GM20000 (cell line): ENCODE measurements at places on chromosomes 16 and 17.
A peak's percentile ranks its signal among the peaks of the same experiment; 100 is the strongest.

- peak; percentile 7 for DNase-seq
Measured at GRCh38 chr16:82384017-82384416, 214.0 kb upstream of the MPHOSPH6 start.

GRCh38 chr16:75139498-75139897, 8.8 kb upstream of the ZFP1 start:
- DNase-seq = no peak

- no peak for DNase-seq
Measured at GRCh38 chr17:63973930-63974593, 1.3 kb upstream of the SCN4A start.

DNA sequence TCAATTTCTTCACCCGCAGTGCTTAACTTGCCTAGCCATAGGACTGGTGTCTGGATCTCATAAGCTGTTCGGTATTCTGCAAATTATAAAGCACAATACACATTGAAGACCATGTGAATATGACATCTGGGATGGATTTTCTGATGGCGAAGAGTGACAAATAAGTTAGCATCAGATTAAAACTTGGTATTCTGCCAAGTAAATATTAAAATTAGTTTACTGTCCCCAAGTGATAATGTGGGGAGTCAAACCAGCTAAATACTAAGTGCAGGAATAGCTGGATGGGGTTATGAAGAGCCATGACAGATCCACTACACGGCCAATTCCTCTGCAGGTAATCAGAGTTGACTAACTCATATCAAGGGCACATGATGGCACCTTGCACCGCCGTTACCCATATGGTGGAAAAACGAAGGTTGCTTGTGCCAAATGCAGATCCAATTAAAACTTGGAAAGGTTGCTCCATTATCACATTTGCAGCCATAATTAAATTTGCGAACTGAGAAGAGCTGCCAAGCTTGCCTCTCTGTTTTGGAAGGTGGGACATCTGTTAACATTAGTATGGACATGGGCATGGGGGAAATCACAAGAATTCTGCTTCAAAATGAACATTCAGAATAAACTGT, 114.9 kb upstream of the TOM1L1 start:
- no peak for DNase-seq

DNA sequence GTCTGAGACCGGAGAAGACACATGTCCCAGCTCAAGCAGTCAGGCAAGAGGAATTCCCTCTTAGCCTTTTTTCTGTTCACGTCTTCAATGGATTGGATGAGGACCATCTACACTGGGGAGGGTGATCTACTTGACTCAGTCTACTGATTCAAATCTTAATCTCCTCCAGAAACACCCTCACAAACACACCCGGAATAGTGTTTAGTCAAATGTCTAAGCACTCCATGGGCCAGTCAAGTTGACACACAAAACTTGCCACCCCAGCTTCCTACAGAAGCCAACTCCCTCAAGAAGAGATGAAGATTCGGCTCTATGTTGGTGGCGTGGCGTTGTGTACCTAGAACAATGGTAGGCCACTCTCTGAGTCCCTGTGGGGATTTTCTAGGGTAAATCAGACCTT, 22.5 kb upstream of the NKD1 start:
- no peak for DNase-seq

GRCh38 chr16:17312094-17312710, 158.6 kb downstream of the XYLT1 start:
- no peak for DNase-seq

- DNase-seq = no peak
Measured at GRCh38 chr17:32863559-32863958, 13.4 kb downstream of the MYO1D start.

DNA sequence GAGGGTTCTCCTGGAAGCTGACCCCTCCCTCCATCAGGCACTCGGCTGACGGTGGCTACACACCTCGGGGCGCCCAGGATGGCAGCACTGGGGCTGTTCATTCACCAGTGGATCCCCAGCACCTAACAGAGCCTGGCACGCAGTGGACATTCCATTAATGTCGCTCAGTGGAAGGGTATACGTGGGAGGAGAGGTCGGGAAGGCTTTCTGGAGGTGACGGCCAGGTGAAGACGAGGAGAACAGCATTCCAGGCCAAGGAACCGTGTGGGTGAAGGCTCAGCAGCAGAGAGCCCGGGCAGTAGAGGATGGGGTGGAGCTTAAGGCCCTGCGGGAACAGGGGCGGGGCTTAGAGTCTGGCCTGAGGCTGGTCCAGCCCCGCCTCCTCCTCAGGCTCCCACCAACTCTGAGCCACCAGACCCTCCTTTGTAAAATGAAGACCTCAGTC, 2.5 kb upstream of the HS3ST6 start:
- peak; percentile 50 for DNase-seq

- DNase-seq = peak; percentile 27
Measured at GRCh38 chr17:59067756-59068155, 38.9 kb downstream of the TRIM37 start.

DNA sequence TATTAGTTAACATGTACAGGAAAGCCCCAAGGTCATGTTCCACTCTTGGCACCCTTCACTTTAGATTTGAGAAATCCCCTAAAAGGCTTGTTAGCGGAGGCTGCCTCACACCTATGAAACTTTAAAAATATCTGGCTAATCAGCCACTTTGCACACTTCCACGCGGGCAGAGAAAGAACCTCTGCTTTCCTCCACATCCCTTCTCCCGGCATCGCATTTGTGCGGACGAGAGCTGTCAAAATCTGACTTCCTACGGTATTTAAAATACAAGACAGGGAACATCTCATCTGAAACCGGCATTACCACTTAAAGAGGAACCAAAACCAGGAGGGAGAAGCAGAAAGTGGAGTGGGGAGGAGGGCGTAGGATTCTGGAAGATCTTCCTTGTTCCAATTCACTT, 422.3 kb downstream of the TMEM114 start:
- no peak for DNase-seq

DNA sequence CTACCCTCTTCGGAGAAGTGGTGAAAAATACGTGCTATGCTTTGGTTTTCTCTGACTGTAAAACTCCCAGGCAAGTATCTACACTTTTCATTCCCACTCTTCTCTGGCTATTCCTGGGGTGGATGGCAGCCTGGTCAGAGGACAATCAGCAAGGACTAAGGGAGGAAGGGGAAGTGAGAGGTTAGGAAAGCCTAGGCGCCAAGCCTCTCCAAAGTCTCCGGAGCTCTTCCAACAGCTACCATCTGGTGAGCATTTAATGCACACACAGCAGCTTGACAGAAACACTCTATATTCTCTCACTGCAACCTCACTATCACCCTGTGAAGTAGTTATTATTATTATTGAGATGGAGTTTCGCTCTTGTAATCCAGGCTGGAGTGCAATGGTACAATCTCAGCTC, 65.1 kb downstream of the WSCD1 start:
- no peak for DNase-seq

- peak; percentile 75 for DNase-seq
Measured at GRCh38 chr17:9924735-9925191, 19.7 kb upstream of the RCVRN start.

GRCh38 chr16:74562117-74562516, 44.8 kb downstream of the GLG1 start:
- no peak for DNase-seq

DNA sequence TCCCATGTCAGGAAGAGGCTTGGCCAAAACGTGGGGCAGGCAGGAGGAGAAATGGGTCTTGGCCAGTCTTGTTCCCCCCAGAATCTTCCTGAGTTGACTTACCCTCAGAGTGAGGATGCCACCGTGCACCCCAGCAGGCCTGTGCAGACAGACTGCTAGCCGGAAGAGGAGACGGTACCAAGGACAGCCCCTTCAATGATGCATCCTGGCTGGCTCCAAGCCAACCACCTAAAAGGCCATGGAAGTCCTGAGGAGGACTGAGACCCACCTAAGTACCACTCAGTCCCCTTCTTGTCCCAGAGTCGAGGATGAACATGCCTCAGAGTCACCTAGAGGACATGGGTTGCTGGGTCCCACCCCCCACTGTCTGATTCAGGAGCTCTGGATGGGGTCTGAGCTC, 46.7 kb upstream of the RCVRN start:
- no peak for DNase-seq

DNA sequence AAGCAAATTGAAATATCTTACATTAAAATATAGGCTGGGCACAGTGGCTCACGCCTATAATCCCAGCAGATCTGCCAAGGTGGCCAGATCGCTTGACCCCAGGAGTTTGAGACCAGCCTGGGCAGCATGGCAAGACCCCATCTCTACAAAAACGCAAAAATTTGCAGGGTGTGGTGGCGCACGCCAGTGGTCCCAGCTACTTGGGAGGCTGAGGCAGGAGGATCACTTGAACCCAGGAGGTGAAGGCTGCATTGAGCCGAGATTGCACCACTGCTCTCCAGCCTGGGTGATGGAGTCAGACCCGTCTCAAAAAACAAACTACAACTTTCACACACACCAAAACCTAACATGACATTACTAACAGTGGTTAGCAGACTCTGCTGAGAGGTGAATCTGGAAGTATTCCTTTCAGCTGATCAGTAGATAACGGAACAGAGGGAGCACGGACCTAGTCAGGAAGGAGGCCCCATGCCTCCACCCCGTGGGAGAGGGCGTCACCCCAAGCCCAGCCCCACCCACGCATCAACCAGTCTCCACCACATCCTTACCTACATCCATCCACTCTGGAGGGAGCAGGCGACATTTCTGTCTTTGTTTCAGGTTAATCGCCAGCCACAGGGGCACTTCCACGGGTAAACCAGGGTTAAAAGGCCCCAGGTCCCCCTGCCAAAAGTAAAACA, 1.7 kb downstream of the GINS2 start:
- no peak for DNase-seq

DNA sequence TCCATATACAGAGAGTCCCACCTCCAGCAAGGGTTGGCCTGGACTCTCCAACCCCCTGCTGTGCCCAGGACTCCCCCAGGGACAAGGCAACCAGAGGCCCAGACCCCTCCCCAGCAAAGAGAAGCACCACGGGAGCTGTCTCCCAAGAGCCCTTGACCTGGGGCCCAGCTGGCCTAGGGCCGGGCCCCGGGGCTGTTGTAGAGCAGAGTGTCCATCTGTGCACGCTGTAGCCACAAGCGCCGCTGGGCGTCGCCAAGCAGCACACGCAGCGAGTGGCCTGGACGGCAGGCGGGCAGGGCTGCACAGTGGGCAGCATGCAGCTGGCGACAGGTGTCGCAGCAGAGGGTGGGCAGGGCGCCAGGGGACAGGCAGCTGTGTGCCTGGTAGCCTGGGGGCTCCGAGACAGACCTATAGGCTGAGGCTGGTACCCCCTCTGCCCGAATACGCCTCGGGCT, 4.3 kb downstream of the SPATA2L start:
- DNase-seq = no peak

GRCh38 chr17:39782980-39783379, 45.2 kb downstream of the GRB7 start:
- no peak for DNase-seq

GRCh38 chr17:43732958-43733357, 25.6 kb downstream of the SOST start:
- no peak for DNase-seq

GRCh38 chr16:732936-733335, 6.0 kb downstream of the HAGHL start:
- DNase-seq = no peak

GRCh38 chr17:82866590-82867191, 26.9 kb upstream of the ZNF750 start:
- no peak for DNase-seq

DNA sequence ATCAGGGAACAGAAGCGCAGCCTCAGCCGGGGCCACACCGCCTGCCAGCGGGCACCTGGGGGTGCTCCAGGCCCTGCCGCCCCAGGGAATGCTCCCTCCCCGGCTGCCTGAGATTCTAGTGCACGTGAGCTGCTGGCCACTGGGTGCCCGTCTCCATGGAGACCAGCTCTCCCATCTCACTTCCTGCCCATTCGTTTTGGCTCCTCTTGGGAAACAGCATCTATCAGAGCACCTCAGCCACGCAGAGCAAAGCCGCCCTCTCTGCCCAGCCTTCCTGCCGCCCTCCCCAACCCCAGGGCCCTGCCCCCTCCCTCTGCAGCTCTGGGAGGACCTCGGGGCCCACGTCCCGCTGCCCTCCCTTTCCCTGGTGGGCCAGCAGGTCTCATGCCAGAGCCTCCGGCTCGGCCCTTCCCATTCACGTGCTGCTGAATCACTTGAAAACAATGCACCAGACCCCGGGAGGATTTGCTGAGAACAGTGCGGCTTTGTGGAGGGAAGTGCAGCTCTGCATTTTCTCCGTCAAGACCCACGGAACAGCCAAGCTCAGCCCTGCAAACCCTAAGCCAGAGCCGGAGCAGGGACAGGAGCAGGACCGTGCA, 19.4 kb downstream of the CEP295NL start:
- no peak for DNase-seq

GRCh38 chr17:8138374-8138671, 13.9 kb downstream of the PER1 start:
- DNase-seq = no peak

DNA sequence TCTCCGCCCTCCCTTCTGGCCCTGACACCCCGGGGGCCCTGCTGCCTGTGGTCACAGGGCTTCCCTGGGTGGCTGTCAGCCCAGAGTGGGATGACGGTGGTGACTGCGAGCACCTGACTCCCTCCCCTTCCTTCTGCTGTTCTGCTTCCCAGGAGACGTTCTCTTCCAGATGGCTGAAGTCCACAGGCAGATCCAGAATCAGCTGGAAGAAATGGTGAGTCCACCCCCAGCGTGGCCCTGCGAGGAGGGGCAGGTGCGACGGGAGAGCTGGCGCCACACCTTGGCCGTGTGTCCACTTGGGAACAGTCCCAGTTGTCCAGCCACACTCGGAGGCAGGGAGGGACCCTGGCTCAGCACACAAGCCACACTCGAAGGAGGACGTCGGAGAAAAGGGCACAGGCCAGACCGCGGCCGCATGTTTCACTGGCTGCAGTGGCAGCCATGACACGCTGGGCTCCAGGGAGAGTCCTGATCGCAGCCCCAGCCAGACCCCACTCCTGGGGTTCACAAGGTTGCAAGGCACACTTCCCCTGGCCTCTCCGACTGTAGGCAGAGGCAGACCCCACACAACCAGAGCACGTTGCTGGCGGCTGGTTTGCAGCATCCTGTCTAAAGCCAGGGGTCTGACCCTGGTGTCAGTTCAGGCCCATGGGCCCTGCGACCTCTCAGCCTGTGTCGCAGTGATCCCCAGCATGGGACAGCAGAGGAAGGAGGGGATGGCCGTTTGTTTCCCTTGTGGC, 49.9 kb downstream of the BAIAP2 start:
- DNase-seq = no peak

DNA sequence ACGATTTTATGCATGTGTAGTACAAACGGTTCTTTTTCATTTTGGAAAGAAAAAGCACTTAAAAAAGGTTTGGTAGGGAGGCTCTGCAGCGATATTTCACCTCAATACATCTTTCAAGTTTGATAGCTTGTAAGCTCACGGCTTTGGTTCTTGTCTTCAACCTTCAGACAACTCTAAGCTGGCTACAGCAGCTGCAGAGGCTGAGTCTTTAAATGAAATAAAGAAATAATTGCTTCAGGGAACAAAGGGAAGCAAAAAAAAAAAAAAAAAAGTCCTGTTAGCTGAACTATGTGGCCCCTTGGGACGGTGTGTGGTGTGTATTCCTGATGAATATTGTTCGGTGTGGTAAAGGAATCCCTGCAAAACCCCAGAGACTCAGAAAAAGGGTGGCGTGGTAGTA, 265.1 kb downstream of the NTN1 start:
- DNase-seq = no peak

- peak; percentile 85 for DNase-seq
Measured at GRCh38 chr17:45584092-45585036, 93.8 kb upstream of the PLEKHM1 start.

GRCh38 chr17:75872434-75873351, 5.7 kb downstream of the TRIM47 start:
- DNase-seq = no peak

GRCh38 chr17:78399028-78399692, 20.7 kb downstream of the PGS1 start:
- DNase-seq = no peak
